Central memory CD4-positive, alpha-beta T cell (primary cell): ENCODE measurements at places on chromosomes 5 and 9.

GRCh38 chr9:129138476-129139232 lies 27.4 kb downstream of the PTPA start:
- DNase-seq: no peak

GRCh38 chr9:132837501-132838286 lies 40.4 kb downstream of the AK8 start:
- no peak for DNase-seq

- no peak for DNase-seq
Measured at GRCh38 chr9:38063363-38063707, 5.7 kb downstream of the SHB start.

- DNase-seq: no peak
Measured at GRCh38 chr5:124627815-124628595, 118.4 kb downstream of the ZNF608 start.

- peak; percentile 66 for DNase-seq
Measured at GRCh38 chr9:133709015-133709611, 29.0 kb downstream of the SARDH start.

DNA sequence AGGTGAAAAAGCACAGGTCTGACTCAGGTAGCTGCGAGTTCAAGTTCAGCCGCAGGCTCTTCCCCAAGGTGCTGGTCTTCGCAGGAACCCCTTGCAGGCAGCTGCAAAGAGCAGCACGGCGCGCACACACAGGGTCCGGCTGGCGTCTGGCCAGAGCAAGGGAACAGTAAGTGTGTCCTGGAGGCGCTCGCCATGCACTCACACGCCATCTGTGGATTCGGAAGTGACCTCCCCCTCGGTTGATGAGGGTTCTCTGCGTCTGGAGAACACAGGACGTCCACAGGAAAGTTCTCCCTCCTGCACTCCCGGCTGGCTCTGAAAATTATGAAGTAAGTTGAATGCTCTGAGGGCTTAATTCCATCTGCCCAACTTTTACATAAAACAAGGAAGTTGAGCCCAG lies 14.0 kb upstream of the EGFL7 start:
- DNase-seq: no peak

DNA sequence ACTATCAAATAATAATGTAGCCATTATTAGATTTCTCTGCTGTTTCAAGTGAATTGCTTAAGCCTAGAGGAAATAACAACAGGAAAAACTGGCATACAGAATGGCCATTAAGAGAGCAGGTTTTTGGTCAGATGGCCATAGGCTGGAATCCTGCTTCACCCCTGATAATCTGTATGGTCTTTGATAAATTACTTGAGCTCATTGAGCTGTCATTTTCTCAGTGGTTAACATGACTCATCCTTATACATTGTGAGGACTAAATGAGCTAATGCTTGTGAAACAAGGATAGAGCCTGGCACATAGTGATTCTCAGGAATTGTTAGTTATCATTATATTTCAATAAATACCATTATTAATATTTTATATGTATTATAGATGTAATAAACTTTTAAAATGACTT lies 516.5 kb downstream of the KIF4B start:
- DNase-seq: no peak

DNA sequence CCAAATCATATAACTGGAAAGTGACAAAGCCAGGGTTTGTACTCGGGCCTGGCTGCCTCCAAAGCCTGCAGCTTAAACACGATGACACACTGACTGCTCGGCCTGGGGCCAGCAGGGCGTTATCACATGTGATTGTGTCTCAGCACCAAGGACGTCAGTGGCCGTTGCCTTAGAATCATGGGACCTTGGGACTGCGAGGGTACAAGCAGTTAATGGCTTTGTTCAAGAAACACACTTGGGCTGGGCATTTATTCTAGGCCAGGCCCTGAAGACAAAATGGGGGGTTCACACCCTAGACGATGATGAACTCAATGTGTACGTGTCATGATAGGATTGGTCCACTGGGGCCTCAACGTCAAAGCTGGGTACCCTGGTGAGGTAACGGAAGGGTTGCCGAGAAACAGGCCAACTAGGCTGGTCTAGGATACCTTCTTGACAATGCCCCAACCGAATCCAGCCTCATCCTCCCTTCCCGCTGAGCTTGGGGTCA lies 13.0 kb downstream of the SH3PXD2B start:
- DNase-seq: no peak

DNA sequence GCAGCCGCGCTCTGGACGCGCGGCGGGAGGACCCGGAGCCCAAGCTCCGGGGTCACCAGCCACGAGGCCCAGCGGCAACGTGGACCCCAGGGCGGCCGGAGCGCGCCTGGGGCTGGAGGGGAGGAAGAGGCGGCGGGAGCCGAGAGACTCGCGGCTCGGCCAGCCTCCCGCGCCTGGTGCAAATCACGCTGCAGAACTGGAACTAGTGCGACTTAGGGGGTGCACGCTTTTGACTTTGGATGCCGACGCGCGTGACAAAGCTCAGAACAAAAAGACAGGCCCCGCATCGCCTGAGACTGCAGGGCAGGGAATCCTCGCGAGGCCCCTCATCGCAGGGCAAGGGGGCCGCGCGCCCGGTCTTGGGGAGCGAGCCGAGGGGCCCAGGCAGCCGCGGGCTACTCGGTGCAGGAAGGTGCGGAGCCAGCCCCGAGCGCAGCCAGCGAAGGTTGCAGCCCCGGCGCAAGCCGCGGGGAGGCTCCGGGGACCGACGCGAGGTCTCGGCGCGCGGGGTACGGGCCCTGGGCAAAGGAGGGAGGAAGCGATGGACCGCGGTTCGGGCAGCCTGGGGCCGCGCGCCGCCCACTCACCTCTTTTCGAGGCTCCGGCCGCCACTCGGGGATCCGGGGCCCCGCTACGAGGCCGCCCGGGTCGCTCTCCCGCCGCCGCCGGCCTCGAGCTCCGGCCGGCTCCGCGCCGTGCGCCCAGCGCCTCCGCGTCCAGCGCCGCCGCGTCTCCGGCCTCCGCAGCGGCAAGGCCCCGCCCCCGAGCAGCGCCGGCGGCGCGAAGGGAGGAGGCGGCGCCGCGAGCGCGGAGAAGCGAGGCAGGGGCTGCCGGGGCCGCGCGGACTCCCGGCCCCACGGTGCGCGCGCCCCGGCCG lies at the start of gene GOLM1:
Gene GOLM1, minus strand, starts transcription at position 735 of the 877 bp plus-strand sequence. CDS start 20,238 bp downstream, outside the sequence.
- no peak for DNase-seq
